ENCODE measurements at places on chromosomes 1 and 21.

DNA sequence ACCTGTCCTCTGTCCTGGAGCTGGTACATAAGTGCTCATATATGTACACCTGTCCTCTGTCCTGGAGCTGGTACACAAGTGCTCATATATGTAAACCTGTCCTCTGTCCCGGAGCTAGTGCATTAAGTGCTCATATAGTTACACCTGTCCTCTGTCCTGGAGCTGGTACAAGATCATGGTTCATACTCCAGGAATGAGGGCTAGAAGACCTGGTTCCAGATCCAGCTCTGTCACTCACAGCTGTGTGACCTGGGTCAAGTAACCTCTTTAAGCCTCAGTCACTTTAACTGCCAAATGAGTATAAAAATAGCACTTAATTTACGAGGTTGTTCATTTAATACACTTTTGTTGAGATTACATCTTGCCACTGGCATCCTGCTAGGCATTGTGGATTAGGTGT lies 28.0 kb downstream of the SMYD3 start:
- no peak for DNase-seq

GRCh38 chr21:34276711-34277425 lies 86.9 kb upstream of the KCNE2 start:
- DNase-seq, result no peak

GRCh38 chr1:109502364-109502851 lies 7.1 kb downstream of the AMIGO1 start:
- no peak for DNase-seq

GRCh38 chr1:64882574-64883255 lies 83.6 kb downstream of the JAK1 start:
- no peak for DNase-seq

DNA sequence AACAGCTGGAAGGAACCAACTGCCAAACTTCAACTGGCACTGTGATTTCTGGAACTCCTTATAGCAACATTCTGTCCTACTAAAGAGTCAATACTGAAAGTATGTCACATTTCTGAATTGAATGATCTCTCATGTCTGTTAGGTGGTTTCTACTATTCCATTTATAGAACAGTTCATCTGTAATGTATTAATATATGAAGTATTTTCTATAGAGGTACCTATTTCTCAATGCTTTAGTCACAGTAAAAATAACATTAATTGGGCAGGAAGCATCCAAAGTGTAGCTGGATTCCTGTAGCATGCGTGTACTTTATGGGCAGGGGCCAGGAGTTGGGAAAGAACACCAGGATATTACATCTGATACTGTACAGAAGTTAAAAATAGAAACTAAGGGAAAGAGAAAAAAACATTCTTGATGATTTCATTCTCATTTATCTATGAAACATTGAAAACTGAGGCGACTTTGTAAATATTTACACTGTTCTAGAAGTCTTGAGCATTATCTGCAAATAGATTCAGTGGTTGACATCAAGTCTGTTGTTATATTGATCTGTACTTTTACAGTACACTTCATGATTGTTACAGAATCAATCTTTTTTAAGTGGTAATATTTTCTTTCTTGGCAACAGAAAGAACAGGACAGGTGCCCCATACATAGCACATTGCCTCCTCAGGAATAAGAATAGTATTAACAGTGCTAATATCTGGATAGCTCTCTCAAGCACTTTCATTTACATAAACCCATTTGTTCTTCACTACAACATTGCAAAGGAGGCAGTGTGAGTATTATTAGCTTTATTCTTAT lies 6.2 kb upstream of the ZNF281 start:
- peak; percentile 92 for DNase-seq

DNA sequence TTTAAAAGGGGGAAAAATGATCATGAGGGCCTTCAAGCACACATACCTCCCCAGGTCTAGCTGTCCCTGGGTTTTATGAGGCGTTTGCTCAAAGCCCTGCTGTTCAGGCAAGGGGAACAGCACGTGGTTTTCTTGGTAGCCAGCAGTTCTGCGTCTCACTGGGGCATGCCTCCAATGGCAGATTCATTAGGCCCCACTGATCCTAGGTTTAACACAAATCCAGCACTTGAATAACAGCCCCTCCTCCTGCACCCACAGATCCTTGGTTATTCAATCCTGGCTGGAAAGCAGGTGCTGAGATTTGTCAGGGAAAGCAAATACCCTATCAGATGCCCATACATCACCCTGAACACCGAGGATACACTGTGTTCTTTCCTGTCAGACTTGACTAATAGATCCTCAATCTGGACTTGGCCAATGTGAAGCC lies 106.4 kb downstream of the ZC3H11B start:
- no peak for DNase-seq
